ENCODE measurements at places on chromosomes 2 and 18.
A peak's percentile ranks its signal among the peaks of the same experiment; 100 is the strongest.

GRCh38 chr18:21255211-21255610 is 13.2 kb downstream of the GREB1L start:
- DNase-seq: no peak

GRCh38 chr2:106267997-106268396 is 73.9 kb upstream of the UXS1 start:
- DNase-seq: peak; percentile 2

DNA sequence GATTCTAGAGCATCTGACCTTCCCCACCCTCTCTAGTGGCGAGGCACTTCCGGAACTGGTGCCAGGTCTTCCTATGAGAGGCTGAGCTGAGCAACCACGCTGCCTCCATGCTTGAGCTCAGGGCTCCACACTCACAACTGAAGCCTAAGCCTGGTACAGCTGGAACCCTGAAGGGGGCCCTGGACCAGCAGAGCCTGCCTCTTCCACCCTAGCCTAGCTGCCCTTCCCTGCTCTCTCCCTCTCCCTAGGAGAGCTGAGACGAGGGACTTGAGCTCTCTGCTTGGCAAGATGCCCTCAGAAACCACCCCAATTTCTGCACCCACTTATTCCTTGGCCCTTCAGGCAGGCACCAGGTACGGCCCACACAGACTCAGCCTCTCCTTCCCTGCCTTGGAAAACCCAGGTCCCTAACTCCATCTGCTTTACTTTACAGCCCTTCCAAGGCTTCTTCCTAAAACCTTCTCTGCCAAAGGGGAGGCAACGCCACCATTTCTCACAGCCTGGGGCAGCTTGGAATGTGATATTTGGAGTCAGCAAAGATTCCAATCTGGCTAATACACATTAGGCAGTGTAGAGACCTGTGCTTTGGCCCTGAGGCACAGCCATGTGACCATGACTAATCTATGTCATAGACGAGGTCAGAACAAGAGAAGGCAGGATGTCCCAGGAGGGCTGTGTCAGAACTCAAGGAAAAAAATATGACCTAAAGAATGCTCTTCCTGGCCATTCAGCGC is 18.8 kb downstream of the COX7A2L start:
- DNase-seq: no peak

DNA sequence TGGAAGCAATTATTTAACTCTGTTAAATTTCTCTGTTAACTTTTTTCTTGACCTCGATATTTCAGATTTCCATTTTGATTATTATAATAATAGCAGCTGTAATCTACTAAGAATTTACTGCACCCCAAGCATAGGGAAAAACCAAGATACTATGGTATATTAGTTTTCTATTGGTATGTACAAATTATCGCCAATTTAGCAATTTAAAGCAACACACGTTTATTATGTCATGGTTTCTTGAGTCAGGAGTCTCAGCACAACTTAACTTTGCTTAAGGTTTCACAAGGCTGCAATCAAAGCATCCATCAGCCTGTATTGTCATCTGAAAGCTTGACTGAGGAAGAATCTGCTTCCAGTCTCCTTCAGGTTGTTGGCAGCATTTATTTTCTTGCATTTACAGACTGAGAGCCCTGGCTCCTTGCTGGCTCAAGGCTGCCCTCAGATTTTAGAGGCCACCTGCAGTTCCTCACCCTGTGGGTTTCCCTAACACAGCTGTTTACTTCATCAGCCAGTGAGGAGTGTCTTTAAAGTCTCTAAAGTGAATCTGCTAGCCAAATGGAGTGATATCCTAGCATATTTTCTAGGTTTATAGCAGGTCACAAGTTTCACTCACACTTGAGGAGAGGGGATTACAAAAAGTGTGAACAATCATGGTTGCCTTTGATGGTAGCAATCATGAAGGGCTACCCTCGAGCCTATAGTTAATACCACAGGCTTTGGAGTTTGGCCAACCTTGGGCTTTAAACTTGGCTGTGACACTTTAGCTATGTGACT is 4.4 kb upstream of the VPS54 start:
- DNase-seq: no peak

DNA sequence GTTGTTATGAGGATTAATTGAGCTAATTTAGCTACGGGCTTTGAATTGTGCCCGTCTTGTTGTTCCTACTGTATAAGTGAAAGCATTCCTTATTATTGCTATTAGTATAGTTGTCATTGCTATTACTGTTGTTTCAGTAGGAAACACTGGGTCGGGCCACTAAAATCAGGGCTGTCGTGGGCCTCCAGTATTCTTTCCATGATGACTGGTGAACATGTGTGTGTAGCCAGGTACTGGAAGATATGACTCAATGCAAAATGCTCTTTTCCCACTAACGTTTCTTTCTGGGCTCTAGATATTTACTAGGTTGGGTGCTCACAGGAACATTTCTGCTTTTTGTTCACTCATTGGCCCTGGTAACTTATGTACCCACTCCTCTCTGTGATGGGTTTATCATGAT is 4.9 kb downstream of the TTL start:
- DNase-seq: no peak

DNA sequence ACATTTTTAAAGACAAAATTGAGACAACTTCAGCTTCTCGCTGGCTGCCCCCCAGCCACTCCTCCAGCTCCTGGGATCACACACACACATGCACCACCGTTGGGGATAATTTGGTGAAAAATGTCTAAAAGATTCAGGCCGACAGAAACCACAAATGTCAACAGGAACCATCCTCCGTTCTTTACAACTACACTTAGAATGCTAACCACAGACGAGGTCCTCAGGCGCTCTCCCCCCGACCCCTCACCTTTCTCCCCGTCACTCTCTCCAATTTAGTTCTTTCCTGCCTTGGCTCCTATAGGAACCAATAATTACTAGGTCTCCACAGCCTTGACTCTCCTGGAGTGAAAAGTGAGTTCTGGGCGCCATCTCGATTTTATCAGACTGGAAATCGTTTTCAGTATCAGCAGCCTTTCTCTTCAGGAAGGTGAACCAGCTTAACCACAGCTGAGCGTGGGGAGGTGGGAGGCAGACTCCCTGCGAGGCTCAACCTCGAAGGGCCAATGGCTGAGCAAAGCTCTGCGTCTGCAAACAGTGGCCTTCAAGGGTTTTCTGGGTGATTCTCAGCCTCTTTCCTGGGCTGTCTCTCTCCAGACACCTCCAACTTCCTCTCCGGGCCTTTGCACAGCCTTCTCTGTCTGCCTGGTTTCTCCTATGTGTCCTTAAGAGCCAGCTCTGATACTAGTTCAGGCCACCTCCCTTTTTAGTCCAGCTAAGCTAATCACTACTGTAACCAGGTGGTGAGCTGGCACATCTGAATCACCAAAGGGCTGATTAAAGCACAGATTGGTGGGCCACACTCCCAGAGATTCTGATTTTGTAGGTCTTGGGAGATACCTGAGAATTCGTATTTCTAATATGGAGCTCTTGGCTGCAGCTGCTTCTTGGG is 115.7 kb upstream of the COPS8 start:
- DNase-seq: peak; percentile 0

GRCh38 chr2:208363485-208363884 is 43.1 kb upstream of the PTH2R start:
- DNase-seq: no peak

DNA sequence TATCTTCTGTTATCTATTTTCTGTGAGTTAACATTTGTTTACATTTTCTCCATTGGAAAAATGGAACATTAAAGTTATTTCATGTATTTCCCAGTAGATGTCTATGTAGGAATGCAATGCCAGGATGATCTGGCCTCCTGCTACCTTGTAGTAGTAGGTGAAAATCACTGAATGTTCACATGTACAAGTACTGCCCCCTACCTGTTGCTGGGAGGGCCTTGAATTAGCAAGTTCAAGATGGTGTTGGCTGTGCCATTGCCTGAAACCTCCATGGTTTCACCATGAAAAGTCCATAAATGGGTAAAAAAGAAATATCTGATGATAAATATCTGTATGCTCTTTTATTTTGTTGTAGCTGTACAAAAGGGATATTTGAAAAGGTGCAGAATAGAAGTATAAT is 30.7 kb downstream of the XRCC5 start:
- DNase-seq: peak; percentile 42

DNA sequence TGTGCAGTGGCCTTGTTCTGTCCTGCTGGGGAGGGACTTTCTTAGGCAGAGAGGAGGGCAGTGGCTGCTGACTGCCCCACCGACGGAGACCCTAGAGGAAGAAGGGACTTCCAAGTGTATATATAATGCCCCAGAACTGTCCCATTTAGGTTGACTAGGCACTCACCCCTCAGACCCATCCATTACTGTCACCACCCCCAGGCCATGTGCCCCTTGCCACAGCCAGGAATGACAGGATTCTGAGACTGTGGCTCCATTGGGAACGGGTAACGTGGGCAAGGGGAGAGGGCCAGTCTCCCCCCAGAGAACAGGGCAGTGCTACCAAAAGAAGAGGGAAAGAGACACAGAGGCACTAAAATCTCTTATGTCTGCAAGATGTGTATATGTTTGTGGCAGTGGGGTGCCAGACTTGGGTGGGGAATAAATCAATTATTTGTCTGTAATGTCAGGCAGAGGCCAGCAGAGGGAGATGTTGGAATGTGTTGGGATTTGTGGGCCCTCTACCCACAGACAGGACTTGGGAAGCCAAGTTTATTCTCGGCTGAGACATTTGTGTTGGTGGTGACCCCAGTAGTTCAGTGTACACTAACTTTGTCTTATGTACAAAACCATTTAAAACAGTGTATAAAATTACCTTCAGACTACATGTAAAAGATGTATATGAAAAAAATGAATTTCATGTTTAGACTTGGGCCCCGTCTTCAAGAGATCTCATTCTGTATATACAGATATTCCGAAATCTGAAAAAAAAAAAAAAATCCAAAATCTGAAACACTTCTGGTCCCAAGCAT is 24.0 kb upstream of the TMEM37 start:
- DNase-seq: peak; percentile 42

DNA sequence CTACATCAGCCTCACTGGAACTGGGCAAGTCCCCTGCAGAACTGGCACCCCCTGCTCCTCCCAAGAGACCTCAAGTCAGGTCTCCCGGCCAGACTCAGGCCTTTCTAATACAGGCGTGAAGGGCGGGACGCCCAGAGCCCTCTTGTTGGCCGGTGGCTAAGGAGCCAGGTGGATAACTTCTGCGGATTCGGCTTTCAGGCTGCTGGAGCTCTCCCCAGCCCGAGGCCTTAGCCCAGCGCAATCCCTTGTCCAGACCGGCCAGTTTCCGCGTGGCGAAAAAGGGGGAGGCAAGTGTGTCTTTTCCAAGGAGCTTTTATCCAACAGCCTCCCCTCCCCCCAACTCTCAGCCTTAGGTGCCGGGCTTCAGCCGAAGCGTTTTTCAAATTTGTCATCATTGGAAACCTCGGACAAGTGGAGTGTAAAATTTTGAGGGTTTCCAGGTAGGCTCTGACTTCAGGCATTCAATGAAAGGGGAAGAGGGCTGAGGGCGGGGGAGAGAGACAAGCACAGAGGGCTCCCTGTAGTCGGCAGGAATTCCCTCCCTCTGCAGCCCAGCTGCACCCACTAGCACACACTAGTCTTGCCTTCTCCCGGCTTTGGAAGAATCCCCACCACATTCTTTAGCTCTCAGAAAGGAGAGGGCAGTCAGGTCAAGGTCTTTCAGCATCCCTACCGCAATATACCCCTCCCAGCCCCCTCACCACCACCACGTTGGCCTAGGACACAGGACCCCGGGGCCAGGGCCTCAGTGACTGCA is 9.5 kb upstream of the SATB2 start:
- no peak for DNase-seq

GRCh38 chr18:3716116-3716660 is 266.2 kb downstream of the TGIF1 start:
- DNase-seq: no peak

GRCh38 chr2:88172882-88173281 is 2.7 kb downstream of the THNSL2 start:
- DNase-seq: no peak

GRCh38 chr2:226580403-226580802 is 219.2 kb downstream of the IRS1 start:
- no peak for DNase-seq

GRCh38 chr2:241350878-241351639 is 5.0 kb upstream of the FARP2 start:
- no peak for DNase-seq

DNA sequence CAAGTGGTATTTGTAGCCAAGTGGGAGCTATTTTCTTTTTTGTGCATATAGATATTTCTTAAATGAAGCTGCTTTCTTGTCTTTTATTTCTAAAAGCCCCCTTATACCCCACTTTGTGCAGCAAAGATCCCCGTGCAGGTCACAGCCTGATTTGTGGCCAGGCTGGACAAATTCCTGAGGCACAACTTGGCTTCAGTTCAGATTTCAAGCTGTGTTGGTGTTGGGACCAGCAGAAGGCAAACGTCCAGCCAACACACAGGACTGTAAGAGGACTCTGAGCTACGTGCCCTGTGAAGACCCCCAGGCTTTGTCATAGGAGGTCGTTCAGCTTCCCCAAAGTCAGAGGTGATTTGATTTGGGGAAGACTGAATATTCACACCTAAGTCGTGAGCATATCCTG is 21.9 kb downstream of the FOSL2 start:
- no peak for DNase-seq

GRCh38 chr2:111702119-111702803 is 181.7 kb downstream of the ANAPC1 start:
- peak; percentile 58 for DNase-seq

- peak; percentile 93 for DNase-seq
Measured at GRCh38 chr2:197804049-197804757, at the start of gene PLCL1. Gene PLCL1 (plus strand): TSS chr2:197804593.

DNA sequence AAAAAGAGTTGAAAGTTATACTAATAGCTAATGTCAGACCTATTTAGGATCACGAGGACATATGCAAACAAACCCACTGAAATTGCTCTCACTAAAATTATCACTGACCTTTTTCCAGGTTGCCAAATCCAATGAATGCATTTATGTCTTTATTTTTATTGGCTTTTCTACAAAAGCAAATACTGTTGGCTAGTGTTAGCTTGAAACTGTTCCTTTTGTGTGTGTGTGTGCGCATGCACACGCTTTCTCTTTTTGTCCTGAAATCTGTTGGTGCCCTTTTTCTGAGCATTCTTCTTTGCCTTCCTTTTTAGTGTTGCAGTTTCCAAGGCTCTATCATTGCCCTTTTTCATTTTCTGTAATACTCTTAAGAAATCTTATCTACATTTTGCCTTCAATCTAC is 1269.2 kb downstream of the LRP1B start:
- no peak for DNase-seq

GRCh38 chr2:240895656-240896388 is at the start of gene MAB21L4:
Gene MAB21L4 (minus strand): TSS chr2:240896156. CDS start chr2:240895997, 159 bp downstream.
- no peak for DNase-seq

DNA sequence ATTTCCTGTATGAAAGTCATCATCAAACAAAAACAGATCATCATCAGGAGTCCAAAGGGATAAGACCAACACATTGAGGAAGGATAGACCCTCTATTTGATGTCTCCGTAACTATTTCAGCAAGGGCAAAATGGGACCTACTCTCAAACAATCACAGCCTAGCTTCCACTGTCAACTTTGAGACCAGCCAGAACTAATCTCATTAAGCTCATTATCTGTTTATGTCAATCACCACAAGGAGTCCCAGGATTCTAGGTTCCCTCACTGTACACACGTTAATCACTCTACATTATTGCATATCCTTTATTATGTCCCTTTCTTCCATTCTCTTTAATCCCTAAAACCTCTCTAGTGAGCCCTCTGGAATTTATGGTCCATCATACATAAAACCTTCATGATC is 370.3 kb upstream of the LINC00305 start:
- DNase-seq: no peak

Measured in CD4-positive, alpha-beta T cell treated with Interleukin-4 for 4 hours (primary cell).